ENCODE measurements at places on chromosomes 12 and 14.

DNA sequence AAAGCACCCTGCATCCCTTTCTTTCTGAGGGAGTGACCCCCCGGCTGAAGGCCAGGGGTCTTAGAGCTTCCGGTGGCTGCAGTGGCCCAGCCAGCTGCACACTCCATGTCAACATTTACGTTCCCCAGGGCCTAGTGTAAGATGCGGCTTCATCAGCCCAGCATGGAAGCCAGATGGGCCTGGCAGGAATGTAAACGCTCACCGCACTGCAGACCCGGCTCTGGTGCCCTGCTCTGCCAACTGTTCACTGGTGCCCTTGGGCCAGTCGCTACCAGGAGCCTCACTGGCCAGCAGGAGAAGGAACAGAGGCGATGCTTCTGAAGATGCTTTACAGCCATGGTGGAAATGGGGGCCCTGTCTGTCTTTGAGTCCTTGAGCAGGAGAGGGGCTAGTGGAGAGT lies 8.6 kb upstream of the TMEM119 start:
- DNase-seq: no peak

- no peak for DNase-seq
These were observed 1.3 kb downstream of the FGD6 start for GRCh38 chr12:95215949-95216348.

GRCh38 chr12:94663071-94663470 lies 12.7 kb upstream of the TMCC3 start:
- DNase-seq: no peak

DNA sequence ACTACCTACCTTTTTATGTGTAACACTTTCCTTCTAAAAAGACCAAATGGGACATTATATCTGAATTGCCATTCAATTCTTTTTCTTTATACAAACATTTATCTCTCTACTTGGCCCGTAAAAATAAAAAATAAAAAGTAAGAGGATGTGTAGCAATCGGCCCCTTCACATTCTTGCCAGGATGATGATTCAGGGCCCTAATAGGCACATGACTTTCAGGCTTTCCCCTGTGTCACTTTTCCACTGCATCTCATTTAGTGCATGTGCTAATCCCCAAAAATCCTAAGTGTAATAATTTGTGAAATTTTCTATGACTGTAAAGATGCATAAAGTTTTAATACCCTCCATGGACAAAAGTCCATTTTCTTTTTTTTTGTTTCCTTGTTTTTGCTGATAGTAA lies 23.0 kb upstream of the ATP2B1 start:
- no peak for DNase-seq
